ENCODE measurements at places on chromosomes 6 and 20. TPM values are rescaled to one million over a fixed set of nuclear protein-coding genes. Genes with fewer than 3 reads are reported as not detected.

Gene COL19A1
- total RNA-seq: 0.28 TPM

Gene DEF6
- total RNA-seq: 8.9 TPM

DNA sequence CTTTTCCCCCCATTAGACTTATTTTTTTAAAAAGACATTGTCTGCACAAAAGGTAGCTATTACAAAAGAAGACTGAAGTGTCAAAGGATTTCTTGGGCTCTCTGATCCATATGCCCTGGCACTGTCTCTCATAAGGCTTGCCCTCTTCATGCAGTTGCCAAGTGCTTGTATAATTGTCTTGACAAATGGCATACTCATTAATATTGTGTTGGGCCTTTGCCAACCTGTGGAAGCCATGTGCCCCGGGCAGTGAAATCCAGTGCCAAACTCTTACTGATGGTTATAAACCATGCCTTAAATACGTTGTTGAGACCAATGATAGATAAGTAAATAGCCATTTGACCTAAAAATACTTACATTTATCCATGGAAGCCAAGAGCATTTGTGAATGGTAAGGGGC, 98.1 kb downstream of the FARS2 start:
- no peak for DNase-seq

DNA sequence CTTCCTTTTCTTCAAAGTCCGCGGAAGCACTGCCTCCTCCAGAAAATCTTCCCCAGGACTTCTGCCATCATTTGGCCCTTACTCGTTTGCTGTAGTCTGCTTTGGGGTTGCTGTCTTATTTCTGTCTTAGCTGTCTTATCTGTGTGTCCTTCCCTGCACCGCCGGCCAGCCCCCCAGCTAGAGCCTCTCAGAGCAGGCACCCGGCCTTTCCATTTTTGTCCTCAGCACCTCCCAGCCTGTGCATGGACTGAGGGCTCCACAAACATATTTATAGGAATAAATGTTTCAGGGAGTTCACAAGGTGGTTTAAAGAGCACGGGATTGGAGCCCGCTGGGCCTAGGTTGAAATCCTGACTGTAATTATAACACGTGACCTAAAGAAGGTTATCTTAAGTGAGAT, 8.1 kb downstream of the GLP1R start:
- no peak for DNase-seq

DNA sequence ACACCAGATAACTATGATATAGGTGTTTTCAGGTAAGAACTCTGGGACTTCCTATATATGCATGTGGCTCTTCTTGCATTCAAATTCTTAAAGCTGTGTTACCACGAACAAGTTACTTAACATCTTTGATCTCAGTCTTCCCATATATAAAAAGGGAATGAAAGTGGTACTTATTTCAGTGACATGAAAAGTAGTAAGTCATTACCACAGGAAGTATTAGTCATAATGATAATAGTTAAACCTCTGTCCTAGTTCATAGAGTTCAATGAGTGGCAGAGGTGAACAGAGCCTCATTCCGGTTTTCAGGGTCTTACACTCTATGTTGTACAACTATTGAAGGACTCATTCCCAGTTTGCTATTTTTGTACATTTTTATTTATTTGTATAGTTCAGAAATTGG, 237.0 kb downstream of the NKAIN2 start:
- no peak for DNase-seq

GRCh38 chr6:106569428-106569827, 59.9 kb downstream of the RTN4IP1 start:
- DNase-seq: no peak

DNA sequence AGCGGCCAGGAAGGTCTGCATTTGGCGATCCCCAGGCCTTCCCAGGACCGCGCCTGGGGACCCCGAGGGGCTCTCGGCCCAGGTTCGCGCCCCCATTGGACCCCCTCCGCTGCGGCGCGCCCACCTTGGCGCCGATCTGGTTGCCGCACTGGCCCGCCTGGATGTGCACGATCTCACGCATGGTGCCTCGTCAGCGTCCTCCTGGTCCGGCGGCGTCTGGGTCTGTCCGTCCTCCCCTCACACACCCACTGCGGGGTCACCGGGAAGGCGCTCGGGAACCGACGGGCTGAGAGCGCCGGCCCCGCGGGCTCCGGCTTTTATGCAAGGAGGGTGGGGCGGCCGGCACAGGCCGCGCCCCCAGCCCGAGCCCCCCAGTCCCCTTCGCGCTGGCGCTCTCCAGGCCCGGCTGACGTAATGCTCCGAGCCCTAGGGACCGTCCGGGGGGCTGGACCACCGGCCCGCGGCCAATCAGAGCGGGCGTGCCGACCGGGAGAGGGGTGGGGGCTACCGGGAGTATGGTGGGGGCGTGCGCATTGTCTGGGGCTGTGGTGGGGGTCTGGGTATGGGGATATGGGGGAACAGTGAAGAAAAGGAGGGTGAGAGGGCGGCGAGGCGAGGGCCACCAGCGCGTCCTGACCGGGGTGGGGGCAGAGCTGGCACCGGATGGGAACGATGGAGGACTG, at the start of gene TUBB2B:
Gene TUBB2B (minus strand): TSS at position 291 of the 683 bp plus-strand sequence. CDS start 110 bp downstream, at position 181.
- DNase-seq: peak; percentile 29

Measured in uterus (tissue), 4 donors.